ENCODE measurements at places on chromosomes 5 and 9.

DNA sequence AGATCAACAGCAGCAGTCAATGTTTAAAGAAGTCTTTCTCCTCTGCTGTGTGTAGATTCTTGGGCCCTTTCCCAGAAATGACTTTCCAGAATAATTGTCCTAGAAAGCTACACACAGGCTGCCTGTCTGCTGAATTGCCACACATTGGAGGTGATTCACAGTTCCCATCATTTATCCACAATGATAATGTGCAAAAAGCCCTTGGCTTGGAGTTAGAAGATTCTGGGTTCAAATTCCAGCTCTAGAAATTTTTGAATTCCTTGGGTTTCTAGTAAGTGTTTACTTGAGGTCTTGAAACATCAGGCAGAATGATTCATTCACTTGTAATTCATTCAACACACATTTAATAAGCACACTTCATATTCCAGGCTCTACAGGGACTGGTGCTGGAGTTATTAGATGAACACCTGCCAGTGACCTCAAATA is 28.6 kb upstream of the EPB41L4B start:
- peak; percentile 91 for DNase-seq

DNA sequence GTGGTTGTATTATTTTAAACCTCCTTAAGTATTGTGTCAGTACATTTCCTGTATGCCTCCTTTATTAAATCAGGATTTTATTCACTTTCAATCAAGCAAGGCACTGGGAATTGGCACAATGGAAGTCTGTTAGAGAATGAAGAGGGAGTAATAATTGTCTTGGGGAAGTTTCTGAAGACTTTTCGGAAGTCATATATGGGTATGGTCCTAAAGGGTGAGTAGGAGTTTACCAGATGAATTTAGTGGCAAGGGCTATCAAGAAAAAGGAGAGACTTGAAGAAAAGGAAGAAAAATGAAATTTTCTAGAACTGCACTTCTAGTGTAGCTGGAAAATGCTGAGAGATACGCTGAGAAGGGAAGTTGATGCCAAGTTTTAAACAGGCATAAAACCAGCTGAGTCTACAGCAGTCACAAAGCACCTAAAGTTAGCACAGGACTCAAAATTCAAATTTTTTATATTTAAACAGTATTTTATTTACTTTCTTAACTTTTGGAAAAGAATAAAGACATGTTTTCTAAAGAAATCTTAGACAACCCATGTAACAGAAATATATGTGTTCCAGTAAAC is 184.9 kb downstream of the SMC2 start:
- DNase-seq: no peak

DNA sequence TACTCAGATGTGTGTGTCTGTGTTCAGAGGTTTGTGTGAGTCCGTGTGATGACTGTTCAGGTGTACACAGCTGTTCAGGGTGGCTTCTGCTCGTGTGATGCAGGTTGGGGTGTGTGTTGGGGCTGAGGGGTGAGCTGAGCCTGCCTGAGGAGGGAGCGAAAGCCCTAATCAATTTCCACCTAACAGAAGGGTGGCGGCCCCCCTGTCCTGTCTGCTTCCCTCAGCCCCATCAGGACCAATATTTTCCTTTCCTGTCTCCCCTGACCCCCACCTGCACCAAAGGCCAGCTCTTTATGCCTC is 30.2 kb downstream of the LHX2 start:
- no peak for DNase-seq

DNA sequence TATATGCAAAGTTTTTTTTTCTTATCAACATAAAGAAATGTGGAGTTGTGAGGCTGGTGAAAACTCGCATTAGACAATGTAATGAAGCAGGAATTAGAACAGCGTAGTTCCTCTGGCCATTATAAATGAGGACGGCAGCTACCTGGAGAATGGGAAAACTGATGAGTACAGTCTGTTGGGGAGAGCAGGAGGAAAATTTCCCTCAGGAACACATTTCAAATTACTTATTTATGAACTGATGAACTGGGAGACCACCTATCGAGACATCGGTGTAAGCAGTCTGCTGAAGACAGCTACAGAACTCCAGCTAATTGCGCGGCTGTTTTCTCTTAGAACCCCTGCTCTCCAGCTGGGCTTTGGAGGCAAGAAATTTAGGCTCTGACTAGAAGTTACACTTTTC is 343.9 kb upstream of the CLINT1 start:
- DNase-seq: no peak

- DNase-seq: no peak
Observed at GRCh38 chr9:93467062-93467416, 13.7 kb upstream of the FAM120AOS start.

DNA sequence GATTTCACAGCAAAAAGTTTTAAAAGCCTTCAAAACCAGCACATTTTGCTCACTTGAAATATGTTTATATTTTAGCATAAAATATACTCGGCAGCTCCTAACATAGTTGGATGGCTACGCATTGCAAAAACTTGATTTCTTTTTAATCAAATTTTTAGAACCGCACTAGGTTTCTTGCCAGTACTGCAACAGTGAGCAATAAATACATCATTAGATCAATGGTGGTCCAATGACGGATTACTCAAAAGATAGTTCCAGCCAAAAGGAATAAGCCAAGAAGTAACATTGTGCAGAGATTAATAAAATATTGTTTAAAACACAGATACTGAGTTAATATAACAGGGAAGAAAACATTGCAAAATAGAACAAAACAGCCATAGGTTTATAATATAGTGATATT is 5.5 kb downstream of the MARCHF3 start:
- DNase-seq: no peak

- peak; percentile 75 for DNase-seq
Observed at GRCh38 chr5:137660349-137660817, 75.5 kb downstream of the KLHL3 start.

GRCh38 chr5:57635146-57635777 is 152.7 kb upstream of the ACTBL2 start:
- no peak for DNase-seq

DNA sequence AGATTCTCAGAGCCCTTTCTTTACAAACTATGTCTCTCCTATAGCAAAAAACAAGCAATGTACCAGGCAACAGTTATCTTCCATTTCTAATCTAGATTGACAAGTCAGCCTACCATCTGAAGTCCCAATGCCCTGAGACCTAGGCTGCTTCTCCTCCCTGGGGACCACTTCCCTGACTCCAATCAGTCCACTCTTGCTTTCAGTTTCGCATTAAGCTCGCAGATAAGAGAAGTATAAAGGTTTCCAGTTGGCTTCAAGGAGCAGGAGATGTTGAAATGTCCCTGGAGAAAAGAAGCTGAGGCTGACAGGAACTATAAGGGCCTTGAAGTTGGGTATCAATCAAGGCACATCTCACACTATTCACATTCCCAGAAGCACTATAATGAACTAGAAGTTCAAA is 32.3 kb downstream of the ERP44 start:
- DNase-seq: peak; percentile 20

DNA sequence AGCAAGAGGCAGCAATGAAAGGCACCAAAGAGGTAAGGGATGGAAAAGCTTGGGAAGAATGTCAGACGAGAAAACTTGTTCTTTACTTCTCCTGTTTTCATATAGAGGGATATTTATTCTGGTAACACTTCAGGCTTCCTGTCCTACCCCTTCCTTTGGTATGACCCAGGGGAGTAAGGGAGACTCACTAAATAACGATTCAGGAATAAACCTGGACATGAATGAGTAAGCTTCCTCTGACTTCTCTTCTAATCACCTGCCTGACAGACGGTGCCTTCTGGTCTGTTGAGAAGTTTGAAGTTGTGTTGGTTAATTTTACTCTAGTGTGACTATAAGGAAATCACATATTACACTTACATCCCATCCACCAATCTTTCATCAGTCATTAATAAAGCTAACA is 461.2 kb downstream of the CDH12 start:
- no peak for DNase-seq

GRCh38 chr5:158820891-158821290 is 278.8 kb downstream of the EBF1 start:
- DNase-seq: no peak

DNA sequence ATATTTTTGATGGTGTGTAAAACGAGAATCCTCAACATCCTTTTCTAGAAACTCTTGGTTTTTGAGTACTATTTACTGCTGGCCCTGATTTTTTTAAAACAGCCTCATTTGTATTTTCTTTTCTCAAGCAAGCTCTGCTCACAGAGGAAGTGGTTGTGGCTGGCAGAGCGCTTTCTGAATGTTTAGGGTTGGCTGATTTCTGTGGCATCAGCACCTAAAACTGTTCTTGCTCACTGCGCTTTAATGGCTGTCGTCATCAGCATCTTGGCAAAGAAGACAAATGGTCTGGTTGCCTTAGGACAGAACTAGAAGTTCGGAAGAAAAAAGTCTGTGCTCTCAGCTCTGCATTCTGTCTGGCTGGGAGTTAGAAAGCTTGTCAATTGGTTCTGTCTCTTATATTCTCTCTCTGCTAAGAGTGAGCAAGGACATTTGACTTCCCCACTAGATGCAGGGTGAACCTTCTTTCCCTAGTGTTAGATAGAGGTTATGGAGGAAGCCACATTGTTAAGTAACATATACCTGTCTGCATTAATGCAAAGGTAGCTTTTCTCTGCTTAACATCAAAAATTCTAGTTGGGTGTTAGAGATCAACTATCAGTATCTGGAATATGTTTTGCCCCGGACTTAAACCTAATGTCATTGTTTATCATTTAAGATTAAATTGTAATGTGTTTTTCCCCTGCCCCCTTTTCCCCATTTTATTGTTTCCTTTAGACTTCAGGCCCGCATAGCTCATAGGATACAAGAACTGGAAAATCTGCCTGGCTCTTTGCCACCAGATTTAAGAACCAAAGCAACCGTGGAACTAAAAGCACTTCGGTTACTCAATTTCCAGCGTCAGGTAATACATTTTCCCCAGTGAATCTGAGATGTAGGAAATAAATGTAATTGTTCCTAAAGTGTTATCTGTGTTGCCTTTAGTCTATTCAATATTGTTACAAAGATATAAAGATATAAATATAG is 39.0 kb downstream of the SMARCA2 start:
- DNase-seq: peak; percentile 75

DNA sequence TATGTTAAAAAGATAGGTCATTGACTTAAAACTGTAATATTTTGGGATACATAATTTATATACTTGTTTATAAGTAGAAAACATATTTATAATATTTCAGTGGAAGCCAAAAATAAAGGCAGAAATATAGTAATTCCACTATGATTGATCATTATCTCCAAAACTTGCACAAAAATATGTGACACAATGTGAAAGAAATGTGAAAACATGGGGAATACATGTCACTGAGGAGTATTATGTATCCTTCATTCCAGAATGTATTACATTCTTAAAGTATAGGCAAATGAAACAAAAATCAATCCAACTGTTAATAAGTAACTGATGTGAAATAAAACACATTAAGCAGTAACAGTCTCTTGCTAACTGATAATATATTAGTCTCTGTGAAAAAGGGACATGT is 236.7 kb downstream of the CDH18 start:
- DNase-seq: no peak

DNA sequence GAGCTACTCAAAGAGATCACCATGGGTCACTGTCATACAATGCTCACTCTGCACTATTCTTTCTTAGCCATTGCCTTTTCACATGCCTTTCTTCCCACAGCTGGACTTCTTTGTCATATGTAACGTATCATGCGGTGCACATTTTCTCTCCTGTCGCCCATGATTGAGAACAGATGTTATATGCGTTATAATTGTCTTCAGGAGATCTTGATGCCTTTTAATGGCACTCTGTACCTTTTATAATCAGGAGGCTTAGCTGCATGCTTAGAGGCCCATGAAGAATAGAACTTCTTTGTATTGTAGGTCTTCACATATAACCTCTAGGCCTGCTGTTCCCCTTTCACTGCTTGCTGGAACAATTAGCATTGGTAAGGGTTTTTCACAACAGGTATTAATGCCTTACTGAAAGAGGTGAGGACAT is 436.1 kb downstream of the CDH10 start:
- DNase-seq: no peak

GRCh38 chr5:126527158-126527557 is 67.9 kb downstream of the ALDH7A1 start:
- no peak for DNase-seq

DNA sequence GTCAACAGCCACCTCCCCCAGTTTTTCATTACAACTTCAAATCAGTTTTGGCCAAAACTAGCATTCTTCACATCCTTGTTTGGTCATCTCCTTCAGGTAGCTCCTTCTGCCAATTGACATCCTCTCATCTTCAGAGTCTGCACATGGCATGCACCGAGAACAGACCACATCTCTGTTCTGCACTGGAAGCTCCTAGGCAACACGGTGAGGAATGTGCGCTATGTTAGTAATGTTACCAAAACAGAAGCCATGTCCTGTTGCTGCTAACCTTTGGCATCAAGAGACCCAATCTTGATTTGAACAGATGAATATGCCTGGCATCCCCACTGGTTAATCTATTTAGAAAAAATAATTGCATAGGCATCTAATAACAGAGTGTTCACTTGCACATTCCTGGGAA is 5.1 kb upstream of the HK3 start:
- DNase-seq: no peak

DNA sequence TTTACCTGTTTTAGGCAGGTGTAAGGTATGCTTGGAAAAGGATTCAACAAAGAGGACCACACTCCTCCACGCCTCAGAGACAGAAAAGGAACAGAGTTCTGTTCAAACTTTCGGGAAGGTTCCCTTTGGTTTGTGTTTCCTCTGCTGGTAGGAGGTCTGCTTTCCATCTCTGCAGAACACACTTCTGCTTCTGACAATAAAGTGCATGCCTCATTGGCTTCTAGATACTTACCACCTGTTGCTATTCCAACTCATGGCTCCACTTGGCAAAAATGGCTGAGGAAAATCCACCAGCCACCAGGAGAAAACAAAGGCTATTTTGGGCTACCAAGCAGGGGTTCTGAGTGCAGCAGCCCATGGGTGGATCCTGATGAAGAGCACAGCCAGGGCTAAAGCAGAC is 112.7 kb downstream of the NRG2 start:
- DNase-seq: no peak

GRCh38 chr9:35114840-35115628 is 628 bp downstream of the ATOSB start:
- peak; percentile 60 for DNase-seq

DNA sequence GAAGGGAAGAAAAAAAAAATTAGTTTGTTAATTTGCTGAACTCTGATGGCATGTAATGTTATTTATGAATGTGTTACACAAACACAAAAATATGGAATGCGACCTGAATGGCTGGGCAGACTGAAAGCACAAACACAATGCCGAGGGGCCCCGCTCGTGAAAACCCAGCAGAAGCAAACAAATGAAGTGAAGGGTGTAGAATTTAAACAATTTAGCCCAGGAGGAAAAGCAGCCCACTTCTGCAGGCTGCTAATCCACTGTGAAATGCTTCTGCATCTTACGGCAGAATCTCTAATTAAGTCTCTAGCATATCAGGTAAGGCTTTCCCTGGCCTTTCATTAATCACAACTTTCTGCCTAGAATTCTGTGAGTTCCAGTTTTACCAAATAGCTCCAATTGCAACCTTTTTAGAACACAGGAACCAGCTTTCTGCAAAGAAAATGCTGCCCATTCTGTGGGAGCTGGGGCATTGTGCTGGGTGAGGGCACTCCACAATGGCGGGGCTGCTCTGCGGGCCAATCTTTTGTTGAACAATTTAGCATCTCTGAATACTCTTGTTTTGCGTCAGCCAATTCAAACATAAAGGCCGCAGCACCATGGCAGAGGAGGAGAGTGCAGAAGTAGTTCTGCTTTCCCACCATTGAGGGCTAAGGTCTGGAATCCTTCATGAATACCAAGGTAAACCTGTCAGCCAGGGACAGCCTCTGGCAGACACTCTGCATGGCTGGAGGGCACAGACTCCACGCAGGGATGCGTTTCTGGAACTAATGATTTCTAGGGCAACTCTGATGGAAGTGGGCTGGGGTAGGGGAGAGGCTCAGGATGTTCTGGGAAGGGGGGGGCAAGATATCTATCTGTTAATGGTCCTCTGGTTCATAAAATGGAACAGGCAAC is 66.4 kb downstream of the PTCH1 start:
- no peak for DNase-seq

- no peak for DNase-seq
Observed at GRCh38 chr9:107273634-107274033, 9.4 kb upstream of the RAD23B start.

All from EL (cell line).